ENCODE measurements at places on chromosomes 16 and 17. TPM values are rescaled to one million over a fixed set of nuclear protein-coding genes. Genes with fewer than 3 reads are reported as not detected.

- DNase-seq, result no peak
Measured at GRCh38 chr16:54927125-54928015, 3.3 kb upstream of the IRX5 start.

- DNase-seq, result peak; percentile 64
Measured at GRCh38 chr16:89917773-89918452, 749 bp upstream of the MC1R start.

DNA sequence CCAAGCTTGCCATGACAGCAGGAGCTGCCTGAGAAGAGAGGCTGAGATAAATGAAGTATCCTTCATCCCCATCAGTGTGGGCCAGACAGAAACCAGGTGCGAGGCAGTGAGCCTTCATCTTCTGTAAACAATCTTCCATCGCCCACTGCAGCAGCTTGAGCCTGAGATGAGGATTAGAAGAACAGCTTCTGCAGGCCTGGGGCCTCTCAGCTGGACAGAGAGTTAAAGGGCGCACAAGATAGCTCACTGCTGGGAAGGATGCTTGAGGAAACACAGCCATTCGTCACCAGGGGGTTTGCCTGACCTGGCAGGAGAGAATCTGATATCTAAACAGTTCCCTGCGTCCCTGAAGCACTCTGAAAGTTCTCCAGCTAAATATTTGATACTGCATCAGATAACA, 27.1 kb downstream of the HOXB1 start:
- DNase-seq, result no peak

- no peak for DNase-seq
Measured at GRCh38 chr17:56801459-56802178, 32.1 kb downstream of the C17orf67 start.

DNA sequence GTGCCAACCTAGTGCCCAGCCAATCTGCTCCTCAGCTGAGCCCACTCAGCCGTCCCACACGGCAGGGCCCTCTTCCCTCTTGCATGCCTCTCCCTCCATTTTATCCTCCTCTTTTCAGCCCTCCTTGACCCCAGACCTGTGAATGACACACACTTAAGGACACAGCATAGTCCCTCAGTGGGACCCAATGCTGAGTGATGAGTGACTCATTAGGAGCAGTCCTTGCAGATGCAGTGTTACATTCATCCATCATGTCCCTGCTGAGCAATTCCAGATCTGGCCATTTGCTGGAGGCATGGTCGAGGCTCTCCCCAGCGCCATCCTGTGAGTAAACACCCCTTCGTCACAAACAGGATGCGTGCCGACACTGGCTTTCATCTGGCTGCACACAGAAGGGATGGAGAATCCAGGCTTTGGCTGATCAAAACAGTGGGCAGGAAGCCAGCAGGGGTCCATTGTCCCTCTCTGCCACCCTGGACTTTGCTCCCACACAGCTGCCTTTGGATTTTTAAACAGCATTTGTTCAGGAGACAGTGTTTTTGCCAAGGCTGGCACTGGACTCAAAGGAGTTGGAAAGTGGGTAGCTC, 122.6 kb downstream of the AXIN2 start:
- no peak for DNase-seq

DNA sequence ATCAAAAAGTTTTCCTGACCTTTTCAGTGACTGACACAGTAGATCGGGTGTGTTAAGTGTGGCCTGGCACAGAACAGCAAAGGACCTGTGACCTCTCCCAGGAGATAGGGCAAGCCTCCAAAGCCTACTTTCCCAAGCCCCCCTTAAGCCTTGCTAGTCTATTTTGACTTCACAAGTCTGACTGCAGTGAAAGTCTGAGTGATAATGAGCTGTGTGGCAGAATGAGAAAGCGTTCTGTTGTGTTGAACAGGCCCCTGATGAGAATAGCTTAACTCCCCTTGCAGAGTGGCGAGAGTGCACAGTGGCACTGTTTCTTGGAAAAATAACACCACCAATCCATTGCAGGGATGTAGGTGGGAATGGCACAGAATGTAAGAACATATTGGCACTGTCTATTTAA, 32.8 kb downstream of the MMD start:
- DNase-seq, result no peak

DNA sequence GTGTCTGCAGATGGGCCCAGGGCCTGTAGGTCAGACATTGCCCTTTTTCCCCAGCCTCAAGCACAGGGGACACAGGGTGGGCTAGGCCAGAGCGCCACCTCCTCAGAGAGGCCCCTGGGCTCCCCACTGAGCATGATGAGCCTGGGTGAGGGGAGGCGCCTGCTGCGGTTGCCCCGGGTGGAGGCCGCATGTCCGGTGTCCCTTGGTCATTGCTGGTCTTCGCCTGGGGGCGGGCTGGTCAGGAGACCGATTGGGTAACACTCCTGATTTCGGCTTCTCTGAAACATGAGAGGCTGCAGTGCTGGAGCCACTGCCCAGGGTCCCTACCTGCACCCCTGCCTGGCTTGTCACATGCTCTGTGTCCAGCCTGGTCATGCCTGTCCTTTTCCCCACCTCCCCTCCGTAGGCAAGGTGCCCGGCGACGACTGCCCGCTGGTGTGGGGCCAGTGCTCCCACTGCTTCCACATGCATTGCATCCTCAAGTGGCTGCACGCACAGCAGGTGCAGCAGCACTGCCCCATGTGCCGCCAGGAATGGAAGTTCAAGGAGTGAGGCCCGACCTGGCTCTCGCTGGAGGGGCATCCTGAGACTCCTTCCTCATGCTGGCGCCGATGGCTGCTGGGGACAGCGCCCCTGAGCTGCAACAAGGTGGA, 2.4 kb upstream of the NPB start:
- DNase-seq, result no peak

PRKCB gene
- total RNA-seq, result 98.2 TPM

CA5A gene
- not detected for total RNA-seq

Data from CD8-positive, alpha-beta memory T cell (primary cell).